Activated CD4-positive, alpha-beta T cell treated with anti-CD3 and anti-CD28 coated beads for 4 hours (primary cell): ENCODE measurements at places on chromosomes 6 and 20.

DNA sequence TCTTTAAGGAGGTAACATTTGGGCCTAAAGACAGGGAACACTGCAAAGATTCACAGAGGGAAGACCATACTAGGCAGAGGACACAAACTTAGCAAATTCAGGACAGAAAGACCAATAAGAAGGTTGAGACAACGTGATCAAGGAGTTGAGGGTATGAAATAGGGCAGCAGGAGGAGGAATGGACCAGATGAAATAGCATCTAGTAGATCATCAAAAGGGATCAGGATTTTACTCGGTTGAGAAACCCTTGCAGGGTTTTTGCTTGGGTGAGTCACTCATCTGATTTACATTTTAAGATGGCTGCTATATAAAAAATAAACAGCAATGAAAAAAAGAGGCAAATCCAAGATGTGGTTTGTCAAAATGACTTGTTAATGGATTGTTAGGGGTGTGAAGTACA lies 4.7 kb downstream of the BCLAF1 start:
- no peak for DNase-seq

GRCh38 chr6:77466055-77466450 lies 2.8 kb upstream of the HTR1B start:
- DNase-seq, result no peak

- DNase-seq, result peak; percentile 72
Measured at GRCh38 chr6:135183002-135183531, 2.0 kb downstream of the MYB start.

DNA sequence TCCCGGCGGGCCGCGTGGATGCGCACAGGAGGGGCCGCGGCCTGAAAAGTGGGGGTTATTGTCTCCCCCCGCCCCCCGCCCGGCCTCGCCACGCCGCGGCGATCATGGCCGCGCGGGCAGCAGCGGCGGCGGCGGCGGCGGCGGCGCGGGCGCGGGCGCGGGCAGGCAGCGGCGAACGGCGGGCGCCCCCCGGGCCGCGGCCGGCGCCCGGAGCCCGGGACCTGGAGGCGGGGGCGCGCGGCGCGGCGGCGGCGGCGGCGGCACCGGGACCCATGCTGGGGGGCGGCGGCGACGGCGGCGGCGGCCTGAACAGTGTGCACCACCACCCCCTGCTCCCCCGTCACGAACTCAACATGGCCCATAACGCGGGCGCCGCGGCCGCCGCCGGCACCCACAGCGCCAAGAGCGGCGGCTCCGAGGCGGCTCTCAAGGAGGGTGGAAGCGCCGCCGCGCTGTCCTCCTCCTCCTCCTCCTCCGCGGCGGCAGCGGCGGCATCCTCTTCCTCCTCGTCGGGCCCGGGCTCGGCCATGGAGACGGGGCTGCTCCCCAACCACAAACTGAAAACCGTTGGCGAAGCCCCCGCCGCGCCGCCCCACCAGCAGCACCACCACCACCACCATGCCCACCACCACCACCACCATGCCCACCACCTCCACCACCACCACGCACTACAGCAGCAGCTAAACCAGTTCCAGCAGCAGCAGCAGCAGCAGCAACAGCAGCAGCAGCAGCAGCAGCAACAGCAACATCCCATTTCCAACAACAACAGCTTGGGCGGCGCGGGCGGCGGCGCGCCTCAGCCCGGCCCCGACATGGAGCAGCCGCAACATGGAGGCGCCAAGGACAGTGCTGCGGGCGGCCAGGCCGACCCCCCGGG lies 637 bp downstream of the ARID1B start:
- peak; percentile 52 for DNase-seq

DNA sequence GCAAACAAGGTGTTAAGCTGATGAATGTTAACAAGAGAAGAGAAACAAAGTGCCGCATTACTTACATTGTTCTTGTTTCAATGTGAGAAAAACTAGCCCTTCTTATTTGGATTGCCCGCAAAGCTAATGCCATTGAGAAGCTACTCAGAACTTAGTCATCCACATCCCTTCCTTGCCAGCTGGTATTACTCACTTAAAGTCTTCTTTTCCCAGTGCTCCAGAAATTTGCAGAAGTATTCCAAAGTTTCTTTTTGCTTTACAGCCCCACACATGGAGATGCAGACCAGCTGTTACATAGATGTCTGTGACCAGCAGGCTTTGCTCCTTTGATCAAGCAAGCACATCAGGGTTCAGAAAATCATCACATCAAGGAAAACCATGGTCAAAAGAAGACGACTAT lies 529.0 kb downstream of the TBC1D32 start:
- no peak for DNase-seq

DNA sequence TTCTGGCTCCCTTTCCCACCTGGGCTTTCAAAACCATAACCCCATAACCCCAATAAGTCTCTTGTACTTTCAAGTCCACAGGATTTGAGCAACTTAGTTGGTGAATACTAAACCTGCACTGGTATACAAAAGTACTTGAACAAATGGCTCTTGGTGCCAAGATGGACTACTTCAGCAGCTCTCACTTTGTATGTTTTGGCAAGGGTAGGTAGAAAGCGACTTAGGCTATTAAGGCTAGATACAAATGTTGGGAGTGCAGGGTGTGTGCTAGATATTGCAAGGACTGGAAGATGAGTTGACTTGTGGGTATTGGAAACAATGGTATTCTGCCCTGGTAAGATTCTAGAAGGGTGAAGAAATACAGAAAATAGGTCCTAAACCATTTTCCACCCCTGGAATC lies 182.6 kb upstream of the MOCS1 start:
- DNase-seq, result no peak

DNA sequence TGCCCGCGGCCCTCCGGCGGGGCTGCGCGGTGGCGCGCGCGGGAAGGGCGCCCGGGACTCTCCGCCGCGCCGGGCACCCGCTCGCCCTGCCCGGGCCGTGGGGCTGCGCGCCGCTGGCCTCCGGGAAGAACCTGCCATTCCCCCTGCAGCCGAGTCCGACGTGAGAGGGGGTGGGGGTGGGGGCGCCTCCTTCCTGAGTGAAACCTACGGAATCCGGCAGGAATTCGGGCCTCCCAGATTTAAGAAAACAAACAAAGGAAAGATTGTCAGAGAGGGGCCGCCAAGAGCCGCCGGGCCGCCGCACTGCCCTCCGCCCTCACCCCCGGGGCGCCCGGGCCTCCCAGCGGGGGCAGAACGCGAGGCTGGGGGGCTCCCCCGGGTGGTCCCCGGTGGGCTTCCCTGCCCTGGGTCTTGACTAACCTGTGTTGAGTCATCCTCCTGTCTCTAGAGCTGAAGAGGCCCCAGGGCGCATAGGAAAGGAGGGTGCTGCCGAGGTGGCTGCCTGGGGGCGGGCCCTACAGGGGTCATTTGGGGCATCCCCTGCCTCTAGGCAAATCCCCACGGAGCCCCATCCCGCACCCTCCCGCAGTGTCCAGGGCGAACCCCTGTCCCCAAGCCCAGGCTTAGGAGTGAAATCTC lies 42.2 kb upstream of the FOXP4 start:
- DNase-seq, result no peak

- DNase-seq, result no peak
Measured at GRCh38 chr6:53752856-53753255, 41.9 kb upstream of the LRRC1 start.

GRCh38 chr6:40901322-40902055 lies 137.5 kb downstream of the UNC5CL start:
- no peak for DNase-seq

GRCh38 chr6:144195671-144196270 lies 45.5 kb downstream of the STX11 start:
- DNase-seq, result no peak

GRCh38 chr20:18783385-18783959 lies 30.1 kb upstream of the SCP2D1 start:
- no peak for DNase-seq

- DNase-seq, result no peak
Measured at GRCh38 chr6:25927178-25927577, 3.3 kb downstream of the SLC17A2 start.

DNA sequence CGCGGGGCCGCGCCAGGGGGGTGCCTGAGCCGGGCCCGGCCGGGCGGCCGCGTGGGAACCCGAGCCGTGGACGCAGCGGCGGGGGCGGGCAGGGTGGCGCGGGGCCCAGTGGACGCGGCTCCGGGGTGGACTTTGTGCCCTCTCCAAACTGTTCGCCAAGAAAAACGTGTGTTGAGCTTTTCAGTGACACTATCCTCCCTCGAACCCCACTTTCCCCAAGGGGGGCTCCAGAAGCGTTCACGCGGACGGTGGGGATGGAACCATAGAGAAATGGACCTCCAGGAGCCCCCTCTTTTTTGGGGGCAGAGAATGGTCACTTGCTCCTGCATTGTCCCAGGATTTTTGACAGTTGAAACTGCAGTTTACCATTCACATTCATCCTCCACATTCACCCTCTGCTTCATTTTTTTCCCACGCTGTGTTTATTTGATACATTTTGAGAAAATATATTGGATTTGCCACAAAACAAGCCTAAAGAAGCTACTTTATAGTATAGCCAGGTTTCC lies 2.9 kb upstream of the HIVEP1 start:
- no peak for DNase-seq

- DNase-seq, result no peak
Measured at GRCh38 chr20:42441864-42442331, 747.8 kb downstream of the PTPRT start.

- no peak for DNase-seq
Measured at GRCh38 chr6:147829835-147830234, 321.3 kb downstream of the SAMD5 start.

- no peak for DNase-seq
Measured at GRCh38 chr6:108365478-108365877, 70.6 kb downstream of the AFG1L start.
